ENCODE measurements at places on chromosomes 1 and 21.

DNA sequence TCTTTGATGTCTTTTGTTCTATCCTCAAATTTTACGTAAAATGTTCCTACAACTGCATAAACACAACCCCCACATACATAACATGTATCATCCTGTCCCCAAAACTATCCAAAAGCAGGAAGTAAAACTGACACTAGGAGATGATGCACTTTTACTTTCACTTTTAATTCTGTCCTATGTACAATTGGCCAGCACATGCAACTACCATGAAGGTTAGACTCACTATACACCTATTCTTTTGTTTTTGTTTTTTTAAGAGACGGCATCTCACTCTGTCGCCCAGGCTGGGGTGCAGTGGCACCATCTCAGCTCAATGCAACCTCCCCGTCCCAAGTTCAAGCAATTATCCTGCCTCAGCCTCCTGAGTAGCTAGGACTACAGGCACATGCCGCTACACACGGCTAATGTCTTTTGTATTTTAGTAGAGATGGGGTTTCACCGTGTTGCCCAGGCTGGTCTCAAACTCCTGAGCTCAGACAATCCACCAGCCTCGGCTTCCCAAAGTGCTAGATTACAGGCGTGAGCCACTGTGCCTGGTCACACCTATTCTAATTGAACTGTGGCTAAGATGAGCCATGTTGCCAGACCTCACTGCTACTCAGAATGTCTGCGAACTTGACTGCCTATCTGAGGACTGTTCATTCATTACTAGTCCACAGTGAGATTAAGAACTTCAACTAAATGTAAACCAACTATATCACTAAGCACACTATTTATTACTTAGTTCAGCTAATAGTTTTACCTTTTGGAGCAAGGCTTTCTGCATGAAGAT lies 48.0 kb downstream of the TOR3A start:
- peak; percentile 41 for DNase-seq

DNA sequence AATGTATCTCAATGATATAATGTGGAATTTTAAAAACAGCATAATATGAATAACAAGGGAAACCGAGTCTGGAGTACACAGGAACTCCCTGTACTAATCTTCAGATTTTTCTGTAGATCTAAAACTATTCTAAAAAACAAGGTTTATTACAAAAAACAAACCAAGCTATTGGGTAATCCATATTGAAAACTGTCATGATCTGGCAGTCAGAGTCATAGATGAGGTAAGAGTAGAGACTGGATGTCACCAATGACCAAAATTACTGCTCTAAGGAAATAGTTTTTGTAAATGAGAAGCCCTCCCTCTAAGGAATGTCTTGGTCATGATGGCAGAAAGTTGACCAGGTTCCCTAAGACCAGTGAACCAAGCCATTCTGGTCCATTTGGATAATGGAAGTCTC lies 2.4 kb upstream of the SPOCD1 start:
- no peak for DNase-seq

DNA sequence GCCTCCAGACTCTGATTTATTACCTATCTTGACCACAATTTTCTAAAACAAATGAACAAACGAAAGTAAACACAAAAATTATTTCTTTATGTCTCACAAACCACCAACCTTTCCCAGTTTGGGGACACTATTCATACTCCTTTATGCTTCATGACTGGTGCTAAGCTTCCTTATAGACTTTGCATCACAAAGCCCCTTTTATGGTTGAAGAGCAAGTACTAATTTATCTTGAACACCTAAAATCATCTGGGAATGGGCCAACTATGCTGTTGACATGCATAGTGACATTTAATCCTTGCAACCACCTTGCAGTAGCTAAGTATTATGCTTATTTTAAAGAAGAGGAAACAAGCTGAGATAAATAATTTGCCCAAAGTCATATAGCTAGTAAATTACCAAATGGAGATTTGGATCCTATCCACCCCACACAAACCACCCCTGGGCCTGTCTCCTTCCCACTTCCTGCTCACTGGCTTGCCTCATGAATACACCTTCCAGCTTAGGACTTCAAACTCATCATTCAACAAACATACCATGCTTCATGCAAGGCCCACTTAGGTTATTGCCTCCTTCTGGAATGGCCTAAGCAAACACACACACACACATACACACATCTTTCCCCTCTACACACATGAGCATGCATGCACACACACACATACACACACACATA lies 192.2 kb downstream of the PLPP3 start:
- DNase-seq: no peak

- DNase-seq: peak; percentile 42
Measured at GRCh38 chr1:2555634-2556276, 416 bp upstream of the TNFRSF14 start.

GRCh38 chr1:156379420-156380165 lies 10.6 kb downstream of the RHBG start:
- no peak for DNase-seq

GRCh38 chr1:92298213-92298572 lies 594 bp downstream of the GLMN start:
- DNase-seq: no peak

DNA sequence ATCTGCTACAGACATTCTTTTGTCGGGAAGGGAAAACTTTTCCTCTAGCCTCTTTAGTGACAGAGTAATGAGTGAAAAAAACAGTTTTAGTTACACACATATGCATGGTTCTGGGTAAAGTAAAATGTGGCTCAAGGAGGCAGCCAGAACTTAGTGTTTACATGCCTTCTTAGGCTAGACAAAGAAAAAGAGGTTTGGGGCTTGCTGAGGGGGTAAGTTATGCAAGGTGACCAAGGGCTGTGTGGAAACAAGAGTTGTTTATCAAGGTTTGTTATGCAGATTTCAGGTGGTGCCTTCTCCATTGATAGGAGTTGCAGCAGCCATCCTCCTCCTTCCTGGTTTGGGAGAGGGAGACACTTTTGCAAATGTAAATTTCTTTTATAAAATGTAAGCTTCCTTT lies 66.5 kb upstream of the RAB3GAP2 start:
- no peak for DNase-seq

DNA sequence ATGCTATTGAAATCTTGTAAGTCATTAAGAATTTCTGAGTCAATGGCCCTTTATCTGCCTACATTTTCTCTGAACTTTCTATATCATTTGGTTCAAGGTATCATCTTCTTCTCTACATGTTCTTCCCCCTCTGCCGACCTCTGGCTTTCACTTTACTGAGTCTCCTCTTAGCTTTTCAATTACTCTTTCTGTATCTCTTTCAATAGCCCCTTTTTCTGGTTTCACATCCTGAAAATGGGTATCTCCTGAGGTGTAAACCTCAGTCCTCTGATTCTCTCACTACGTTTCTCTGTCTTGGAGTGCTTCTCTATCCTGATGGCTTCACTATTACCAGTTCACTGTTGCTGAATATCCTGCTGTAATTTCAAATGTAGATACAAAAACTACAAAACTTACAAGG lies 98.9 kb downstream of the LYST start:
- DNase-seq: no peak

GRCh38 chr21:31273278-31273677 lies 70.8 kb downstream of the TIAM1 start:
- DNase-seq: no peak

- DNase-seq: no peak
Measured at GRCh38 chr1:31218705-31219104, 21.0 kb downstream of the NKAIN1 start.

GRCh38 chr1:75469586-75470173 lies 141.2 kb downstream of the SLC44A5 start:
- no peak for DNase-seq

DNA sequence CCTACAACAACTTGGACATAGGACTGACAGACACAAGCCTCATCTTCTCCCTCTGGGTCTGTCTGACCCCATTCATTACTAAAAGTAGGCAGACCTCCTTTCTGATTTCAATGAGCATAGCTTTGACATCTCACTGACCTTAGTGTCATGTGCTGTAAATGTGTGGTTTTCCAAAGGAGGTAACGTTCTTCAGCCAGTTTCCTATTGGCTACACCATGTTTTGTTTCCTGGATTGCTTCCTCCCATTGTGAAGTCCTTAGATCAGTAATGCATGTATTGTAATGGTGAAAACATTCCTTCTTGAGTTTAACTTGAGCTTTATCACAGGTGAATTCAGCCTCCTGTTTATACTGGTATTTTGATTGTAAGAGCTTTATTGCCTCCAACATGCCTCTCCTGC lies 20.6 kb downstream of the STXBP3 start:
- DNase-seq: peak; percentile 82

- peak; percentile 71 for DNase-seq
Measured at GRCh38 chr1:9942399-9942938, 722 bp downstream of the LZIC start.

DNA sequence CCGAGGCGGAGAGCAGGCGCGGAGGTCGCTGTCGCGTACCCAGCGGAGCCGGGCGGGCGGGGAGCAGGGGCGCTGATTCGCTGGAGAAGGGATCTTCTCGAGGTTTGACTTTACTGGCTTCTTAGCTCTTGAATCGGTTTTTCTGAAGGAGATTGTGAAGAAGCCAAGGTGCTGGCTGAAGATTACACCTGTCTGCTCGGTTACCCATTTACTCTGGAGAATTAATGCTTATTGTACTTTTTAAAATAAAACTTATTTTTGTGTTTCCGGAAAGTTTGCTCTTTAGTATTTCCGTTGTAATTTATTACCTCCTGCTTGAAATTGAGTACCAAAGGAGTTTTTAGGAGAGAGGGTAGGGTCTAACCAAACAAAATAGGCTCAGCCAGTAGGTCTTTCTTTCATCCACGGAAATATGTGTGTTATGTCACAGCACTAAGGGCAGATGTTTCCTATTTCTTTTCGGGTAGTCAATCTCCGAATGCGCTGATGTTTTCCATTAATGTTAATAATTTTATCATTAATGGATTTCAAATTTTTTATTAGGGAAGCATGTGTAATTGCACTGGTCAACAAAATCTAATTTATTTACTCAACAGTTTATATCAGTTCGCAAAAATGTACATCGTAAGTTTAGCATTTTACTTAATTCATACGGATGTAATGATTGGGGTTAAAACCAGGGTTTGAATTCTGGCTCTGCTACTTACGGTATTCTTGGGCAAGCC lies 510 bp upstream of the GNG5 start:
- DNase-seq: no peak

DNA sequence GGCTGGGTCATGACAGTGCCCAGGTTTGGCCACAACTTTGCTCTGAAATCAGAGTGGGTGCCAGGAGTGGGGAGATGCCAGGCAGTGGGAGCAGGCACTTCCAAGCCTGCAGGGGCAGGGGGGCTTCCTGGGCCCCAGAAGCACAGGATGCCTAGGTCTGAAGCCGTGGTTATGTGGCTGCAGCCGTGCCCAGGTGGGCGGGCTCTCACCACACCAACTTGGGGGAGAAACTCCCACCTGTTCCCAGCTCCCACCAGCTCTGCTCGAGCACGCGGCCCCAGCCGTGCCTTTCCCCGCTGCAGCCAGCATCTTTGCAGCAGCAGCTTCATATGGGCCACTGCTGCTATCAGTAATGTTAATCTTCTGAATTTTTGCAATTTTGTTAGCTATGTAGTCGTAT lies 331.4 kb downstream of the USP25 start:
- no peak for DNase-seq
